AG04450 (cell line): ENCODE measurements at places on chromosomes 1 and 21.

DNA sequence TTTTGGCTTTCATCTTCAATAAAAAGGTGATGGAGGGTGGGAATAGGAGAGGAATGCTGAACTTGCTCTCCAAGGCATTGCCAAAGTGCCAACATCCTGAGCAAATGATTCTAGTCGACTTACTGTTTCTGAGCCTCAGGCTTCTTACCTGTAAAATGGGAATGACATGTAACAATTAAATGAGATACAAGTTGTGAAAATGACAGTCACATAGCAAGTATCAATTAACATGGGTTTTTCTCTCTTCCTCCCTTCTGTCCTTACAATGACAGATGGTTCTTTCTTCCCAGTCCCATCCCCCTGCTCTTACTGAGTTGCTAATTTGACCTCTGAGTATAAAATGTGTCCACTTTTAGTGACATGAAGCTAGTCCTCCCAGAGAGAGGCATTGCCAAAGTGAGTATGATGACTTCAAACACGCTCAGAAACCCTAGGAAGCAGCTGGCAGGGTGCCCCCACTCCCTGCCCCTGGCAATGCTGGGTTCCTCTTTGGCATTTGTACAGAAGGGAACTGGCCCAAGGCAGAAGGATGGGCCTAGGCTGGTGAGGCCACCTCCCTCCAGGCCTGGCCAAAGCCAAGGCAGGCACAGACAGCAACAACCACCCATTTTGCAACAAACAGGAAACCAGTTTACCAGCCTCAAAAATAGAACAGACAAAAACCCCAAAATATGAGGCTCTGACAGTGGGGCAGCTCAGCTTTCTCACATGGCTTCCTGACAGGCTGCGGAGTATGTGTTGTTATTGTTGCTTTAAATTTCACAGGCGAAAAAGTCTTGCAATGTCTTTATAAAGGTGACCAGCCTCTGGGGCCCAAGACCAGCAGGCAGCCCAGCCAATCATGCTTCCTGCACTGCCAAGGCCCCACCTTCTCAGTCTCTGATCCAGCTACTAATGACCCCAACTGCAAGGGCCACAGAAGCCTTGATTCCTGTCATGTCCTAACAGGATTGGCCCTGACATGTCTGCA lies 115.9 kb downstream of the HIVEP3 start:
- DNase-seq, result no peak

GRCh38 chr21:40176724-40177123 lies 309.5 kb downstream of the PCP4 start:
- no peak for DNase-seq

GRCh38 chr1:236508593-236509027 lies 15.2 kb upstream of the LGALS8 start:
- DNase-seq, result no peak

DNA sequence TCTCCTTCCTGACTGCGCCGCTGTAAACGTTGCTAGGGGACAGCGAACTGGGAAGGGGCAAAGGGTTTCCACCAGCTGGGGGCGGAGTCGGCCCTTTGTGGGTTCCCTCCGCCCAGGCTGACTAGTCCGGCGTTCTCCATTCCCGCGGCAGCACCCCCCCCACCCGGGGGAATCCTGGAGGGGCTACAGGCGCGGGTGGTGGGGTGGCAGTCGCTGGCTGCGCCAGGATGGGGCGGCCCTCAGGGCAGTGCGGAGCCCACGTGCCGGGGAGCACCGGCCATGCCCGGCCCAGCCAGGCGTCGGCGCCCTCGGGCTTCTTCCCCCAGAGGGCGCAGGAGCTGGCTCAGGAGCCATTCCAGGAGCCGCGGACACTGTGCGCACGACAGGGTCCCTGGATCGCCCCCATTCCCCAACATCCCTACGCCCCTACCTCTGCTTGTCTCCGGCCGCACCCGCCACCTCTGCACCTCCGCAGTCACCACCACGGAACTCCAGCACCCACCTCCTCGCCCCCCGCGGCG lies 476 bp downstream of the BATF3 start:
- DNase-seq, result no peak

DNA sequence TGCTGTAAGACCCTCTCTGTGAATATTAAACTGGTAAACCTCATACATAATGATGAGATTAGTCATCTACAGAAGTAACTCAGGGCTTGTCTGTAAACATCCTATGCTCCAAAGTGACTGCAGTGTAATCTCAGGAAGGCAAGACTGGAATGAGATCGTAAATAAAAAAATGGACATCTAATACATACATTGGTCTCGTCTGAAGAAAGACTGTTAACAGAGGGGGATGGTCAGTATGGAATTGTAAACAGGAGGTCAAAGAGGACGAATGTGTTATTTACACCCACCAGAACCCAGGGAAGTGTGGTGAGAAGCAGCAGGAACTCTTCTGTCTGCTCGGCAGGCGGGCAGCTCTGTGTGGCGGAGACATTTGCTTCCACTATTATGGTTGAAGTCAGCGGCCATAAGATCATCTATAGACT lies 51.4 kb downstream of the DISC1 start:
- peak; percentile 37 for DNase-seq

GRCh38 chr1:115810609-115811008 lies 30.3 kb downstream of the NHLH2 start:
- no peak for DNase-seq

GRCh38 chr21:46150491-46151121 lies 4.8 kb downstream of the FTCD start:
- no peak for DNase-seq

GRCh38 chr1:23899070-23899469 lies 14.1 kb downstream of the CNR2 start:
- DNase-seq, result no peak

GRCh38 chr1:99472893-99473292 lies 173.0 kb upstream of the PALMD start:
- no peak for DNase-seq

- no peak for DNase-seq
Measured at GRCh38 chr21:31837618-31838390, 35.0 kb upstream of the HUNK start.

- DNase-seq, result no peak
Measured at GRCh38 chr1:245791410-245792312, 636.9 kb downstream of the KIF26B start.

GRCh38 chr1:193415256-193415655 lies 228.8 kb upstream of the B3GALT2 start:
- DNase-seq, result no peak

- no peak for DNase-seq
Measured at GRCh38 chr21:42465803-42466127, 30.3 kb downstream of the RSPH1 start.

DNA sequence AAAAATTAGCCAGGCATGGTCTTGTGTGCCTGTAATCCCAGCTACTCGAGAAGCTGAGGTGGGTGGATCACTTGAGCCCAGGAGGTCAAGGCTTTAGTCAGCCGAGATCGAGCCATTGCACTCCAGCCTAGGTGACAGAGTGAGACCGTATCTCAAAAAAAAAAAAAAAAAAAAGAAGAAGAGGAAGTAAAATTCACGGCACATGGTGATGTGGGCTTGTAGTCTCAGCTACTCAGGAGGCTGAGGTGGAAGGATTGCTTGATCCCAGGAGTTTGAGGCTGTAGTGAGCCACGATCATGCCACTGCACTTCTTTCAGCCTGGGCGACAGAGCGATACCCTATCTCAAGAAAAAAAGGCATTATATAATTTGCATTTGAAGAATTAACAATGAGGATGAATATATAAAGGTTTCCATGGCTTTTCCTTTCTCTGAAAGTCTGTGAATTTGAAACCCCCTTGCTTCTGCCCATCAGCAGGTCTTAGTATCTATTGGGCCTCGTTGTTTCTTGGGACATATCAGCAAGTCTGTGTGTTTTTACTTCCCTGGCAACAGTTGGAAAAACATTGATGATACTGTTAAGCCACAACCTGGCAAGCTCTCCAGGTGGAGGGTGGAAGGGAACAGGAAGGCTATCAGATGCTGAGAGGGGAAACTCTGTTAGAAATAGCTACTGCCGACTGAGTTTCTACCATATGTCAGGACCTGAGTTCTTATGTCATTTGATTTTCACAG lies 4.6 kb upstream of the PLA2G2D start:
- DNase-seq, result no peak

DNA sequence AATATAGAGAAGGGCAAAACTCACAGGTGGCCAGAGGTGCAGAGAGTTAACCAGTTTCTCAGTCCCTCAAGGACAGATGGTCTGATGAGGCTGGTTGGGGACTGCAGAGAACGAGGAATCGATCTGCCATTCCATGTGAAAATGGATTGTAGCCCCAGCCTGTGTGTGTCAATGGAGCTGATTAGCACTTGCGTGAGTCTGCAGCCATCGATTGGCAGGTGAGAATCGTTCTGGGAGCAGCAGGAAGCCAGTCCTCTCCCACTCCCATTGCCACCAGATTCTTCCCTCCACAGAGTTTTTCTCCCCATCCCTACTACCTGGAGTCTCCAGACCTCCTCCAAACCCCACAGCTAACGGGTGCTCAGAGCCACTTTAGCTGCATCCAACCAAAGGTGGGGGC lies 18.3 kb upstream of the PSMB2 start:
- no peak for DNase-seq

DNA sequence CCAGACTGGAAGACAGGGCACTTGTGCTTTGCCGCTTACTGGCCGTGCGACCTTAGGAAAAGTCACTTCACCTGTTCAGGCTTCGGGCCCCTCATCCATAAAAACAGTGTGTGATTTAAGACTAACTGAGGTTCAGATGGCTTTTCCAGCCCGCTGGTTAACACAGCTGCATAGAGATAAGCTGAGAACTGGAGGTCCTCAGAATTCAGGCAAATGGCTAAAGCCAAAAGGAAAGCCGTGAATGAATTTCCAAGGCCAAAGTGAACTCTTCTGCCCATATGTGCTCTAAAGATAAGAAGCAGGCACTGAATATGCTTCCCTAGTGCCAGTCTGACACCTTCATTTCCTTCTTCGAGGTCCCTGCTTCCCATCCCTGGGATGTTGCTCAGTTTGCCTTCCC lies 23.5 kb upstream of the SARS1 start:
- DNase-seq, result no peak

- DNase-seq, result no peak
Measured at GRCh38 chr1:192272732-192273131, 44.1 kb upstream of the RGS21 start.
